ENCODE measurements at places on chromosomes 2 and 18.

- no peak for DNase-seq
These were observed 5.3 kb downstream of the MEMO1 start for GRCh38 chr2:32005371-32005976.

GRCh38 chr18:49846361-49846662 is 33.0 kb upstream of the ACAA2 start:
- no peak for DNase-seq

GRCh38 chr18:7388741-7389140 is 157.9 kb downstream of the LRRC30 start:
- no peak for DNase-seq

DNA sequence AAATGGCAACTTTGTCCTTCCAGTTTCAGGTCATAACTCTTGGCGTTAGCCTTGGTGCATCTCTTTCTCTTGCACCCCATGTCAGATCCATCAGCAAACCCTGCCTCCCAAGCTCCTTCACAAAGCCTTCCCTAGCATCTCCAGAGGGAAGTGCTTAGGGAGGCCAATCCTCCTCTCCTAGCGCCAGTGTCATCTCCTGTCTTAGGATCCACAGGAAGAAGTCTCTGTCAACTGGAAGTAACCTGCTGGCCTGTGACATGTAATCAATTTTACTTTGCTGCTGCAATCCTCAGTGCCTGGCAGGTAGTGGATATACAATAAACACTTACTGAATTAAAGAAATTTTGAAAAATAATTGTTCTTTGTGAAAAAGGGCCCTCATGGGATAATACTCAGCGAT is 7.9 kb upstream of the DNPEP start:
- no peak for DNase-seq

DNA sequence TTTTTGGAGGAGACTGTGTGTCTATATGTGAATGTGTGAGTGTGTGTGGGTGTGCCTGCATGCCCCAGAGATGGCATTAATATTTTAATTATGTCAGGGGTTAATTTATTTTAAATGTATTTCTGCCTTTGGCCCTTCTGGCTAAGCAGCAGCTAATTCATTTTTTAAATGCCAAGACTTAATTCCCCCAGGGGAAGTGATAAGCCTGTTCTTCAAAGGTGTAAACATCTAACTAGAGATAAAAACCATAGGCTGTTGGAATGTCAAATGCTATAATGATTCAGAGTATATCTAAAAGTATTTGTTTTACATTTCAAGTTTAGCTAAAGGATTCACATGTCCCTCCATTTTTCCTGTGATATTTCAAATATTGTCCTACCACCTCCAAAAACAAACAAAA is 184.7 kb downstream of the SPP2 start:
- DNase-seq = no peak

DNA sequence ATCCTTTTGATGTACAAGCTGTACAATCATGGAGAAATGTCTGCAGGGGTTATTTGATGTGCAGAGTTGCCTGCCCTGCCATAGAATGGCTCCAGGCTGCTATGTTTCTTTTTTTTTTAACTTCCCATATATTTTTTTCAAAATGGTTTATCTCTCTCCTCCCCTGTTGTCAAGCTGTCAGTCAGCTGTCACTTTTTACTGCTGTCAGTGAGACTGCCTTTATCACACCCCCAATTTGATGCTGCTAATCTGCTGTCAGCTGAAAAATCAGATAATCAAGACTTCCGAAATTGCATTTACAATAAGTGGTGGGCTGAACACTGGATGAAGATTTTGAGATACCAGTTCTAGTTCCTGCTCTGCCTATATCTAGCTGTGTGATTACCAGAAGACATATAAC is 382.6 kb downstream of the ZEB2 start:
- no peak for DNase-seq

- no peak for DNase-seq
These were observed 318.8 kb upstream of the REV1 start for GRCh38 chr2:99808361-99809200.

DNA sequence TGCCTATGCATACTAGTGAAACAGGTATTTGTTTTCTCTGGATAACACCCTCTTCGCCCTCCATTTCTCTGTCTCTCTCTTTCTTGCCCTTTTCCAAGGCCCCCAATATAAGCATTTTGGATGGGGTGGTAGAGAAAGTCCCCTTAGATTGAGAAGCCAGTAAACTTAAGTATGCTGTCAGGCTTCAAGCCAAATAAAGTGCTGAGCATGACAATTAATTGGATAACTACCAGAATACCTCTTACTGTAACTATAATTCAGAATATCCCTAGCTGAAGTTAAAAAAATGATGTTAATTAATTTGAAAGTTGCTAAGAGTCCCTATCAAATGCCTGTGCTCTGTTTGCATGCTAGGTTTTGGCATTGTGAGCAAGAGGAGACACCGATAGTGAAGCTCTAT is 324.8 kb downstream of the PARD3B start:
- no peak for DNase-seq

- DNase-seq = no peak
These were observed 3.4 kb upstream of the NARS1 start for GRCh38 chr18:57624988-57625387.

- peak; percentile 58 for DNase-seq
These were observed 72.0 kb upstream of the TMEM178A start for GRCh38 chr2:39593439-39594393.

DNA sequence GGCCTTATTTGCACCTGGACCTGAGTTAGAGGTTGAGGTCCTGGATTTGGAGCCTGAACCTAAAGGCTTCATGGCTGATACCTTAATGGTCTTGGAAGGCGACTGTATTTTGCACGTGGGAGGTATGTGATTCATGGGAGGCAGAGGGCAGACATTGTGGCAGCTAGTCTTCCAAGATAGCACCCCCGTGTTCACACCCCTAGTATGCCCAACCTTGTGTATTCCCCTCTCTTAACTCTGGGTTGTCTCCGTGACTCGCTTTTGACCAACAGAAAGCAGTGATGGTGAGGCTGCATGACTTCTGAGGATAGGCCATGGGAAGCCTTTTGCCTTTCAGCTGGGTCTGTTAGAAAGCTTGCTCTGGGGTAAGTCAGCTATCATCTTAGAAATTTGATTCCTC is 45.8 kb upstream of the HAAO start:
- no peak for DNase-seq

DNA sequence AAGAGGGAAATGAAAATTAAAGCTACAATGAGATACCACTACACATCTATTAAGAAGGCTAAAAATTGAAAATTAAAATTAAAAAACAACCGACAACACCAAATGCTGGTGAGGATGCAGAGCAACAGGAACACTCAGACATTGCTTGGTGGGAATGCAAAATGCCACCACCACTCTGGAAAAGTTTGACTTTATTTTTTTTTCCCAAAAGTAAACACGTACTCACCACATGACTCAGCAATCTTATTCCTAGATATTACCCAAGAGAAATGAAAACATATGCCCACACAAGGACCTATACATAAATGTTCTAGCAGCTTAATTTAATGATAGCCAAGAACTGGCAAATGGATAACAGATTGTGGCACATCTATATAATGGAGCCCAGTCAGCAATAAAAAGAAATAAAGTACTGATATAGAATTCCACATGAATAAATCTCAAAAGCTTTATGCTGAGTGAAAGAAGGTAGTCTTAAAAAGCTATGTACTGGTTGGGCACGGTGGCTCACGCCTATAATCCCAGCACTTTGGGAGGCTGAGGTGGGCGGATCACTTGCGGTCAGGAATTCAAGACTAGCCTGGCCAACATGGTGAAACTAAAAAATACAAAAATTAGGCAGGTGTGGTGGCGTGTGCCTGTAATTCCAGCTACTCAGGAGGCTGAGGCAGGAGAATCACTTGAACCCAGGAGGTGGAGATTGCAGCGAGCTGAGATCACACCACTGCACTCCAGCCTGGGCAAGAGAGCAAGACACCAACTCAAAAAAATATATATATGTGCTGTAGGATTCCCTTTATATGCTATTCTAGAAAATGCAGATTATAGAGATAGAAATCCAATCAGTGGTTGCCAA is 4.2 kb upstream of the PROC start:
- no peak for DNase-seq

DNA sequence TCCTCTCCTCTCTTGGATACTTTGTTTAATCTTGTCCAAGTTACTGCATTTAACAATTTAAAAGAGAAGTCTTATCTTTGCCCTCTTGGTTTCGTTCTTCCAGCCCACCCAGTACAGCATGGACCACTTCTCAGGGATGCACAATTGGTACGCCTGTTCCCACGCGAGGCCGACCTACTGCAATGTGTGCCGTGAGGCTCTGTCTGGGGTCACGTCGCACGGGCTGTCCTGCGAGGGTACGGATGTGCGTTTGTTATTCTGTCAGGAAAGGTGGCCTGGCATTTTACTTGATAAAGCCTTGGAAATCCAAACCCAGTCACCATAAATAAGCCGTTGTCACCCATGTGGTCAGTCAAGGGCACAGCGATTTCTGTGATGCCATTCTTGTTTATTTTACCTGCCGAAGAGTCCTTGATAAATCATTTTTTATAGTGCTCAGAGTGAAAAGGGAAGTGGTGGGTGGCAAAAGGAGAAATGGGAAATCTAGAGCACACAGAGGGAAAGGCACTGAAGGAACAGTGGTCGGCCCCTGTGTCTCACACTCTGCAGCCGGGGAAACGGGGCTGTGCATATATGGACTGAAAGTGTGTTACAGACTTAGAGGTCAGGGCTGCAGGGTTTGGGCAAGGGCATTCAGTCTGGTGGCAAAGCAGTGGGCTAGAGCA is 80.5 kb downstream of the DGKD start:
- no peak for DNase-seq

Measured in iPS DF 6.9 (cell line).